Lung microvascular endothelial cell (primary cell): ENCODE measurements at places on chromosomes 12 and 14. TPM values are rescaled to one million over a fixed set of nuclear protein-coding genes. Genes with fewer than 3 reads are reported as not detected.

DNA sequence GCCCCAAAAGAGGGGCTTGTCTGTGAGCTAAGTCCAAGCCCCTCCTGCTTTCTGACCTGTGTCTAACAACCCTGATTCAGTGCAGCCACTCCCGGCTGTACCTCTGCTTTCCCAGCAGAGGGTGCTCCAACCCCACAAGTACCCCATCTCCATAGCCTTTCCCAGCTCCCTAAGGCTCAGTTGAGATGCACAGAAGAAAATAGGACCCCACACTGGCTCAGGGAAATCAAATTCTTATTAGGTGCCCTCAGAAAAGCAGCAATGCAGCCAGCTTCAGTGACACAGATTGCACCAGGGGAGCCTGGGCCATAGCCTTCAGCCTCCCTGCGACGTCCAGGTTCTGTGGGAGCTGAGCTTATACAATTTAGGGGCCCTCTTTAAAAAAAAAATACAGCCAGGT lies 49.9 kb downstream of the LRRC74A start:
- DNase-seq: peak; percentile 79

The CLEC4D gene
- not detected in 2 replicates for total RNA-seq

The PAX9 gene
- total RNA-seq: not detected in 2 replicates

The RBMS2 gene
- 26.2 and 33.1 TPM in 2 replicates for total RNA-seq

- no peak for DNase-seq
Measured at GRCh38 chr12:93225094-93225493, 152.6 kb upstream of the NUDT4 start.

GRCh38 chr12:102816816-102817434 lies 100.1 kb downstream of the PAH start:
- DNase-seq: peak; percentile 51

DNA sequence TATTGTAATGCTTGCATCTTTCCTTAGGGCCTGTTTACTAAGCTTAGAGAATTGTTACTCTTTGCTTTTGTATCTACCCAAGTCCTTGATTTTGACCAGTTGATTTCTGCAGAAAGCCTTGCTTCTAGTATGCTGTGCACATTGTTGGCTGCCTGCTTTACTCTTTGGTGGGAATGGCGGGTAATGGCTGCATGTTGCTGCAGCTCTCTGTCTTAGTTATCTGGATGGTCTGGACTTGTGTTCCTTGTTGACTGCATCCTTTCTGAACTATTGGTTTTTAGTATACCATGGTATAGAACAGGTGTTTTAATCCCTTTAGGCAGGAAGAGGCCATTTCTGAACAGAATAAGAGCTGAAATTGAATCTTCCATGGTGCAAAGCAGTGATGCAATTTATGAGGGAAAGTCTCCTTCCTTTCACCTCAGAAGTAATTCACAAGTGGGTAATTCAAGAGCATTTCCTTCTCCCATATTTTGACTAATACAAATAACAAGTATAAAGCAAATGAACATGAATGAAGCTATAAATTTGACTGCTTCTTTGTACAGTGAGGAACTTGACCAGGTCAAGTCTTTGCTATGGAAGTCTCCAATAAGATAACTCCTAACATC lies 466.4 kb downstream of the NPAS3 start:
- DNase-seq: no peak

DNA sequence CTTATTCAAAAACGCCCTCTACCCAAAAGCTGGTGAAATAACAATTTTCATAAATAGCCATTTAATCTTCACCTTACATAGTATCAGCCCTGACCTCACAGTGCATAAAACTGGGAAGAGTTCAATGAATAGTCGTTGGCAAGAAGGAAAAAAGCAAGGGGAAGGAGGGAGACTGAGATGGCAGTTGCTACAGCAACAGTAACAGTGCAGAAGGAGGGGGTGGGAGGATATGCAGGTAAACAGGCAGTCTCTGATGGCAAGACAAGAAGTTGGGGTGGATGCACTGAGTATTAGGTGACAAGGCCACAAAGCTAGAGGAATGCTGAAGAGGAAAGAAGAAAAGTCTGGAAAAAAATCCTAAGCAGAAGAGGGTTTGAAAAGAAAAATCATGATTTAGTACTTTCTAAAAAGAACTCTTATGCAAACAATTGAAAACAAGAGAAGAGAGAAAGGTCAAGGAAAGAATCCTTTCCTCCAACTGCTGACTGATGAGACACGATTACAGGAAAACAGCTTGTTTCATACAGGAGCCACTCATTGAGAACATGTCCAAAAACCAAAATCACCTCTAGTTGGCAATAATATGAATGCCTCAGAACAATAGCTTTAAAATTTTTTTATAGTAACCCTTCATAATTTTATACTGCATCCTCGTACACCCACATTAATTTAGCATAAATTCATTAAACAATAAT lies 56.0 kb downstream of the DCAF5 start:
- DNase-seq: peak; percentile 15

The PMCH gene
- not detected in 2 replicates for total RNA-seq

DNA sequence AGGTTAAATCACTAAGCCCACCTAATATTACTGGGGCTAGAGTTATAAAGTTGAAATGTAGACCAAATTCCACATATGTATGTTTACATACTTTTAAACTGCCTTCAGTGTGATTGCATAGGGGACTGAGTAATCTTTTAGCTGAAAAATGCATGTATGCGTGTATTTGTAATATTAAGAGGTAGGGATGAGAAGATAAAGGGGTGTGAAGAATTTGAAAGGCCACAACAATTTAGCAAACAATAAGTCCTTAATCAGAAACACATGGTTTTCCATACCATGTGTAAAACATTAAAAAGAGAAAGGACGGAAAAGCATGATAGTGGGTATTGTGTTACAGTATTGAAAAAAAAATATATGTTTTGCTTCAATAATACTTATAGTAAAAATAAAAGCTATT lies 919.9 kb upstream of the FLRT2 start:
- no peak for DNase-seq

GRCh38 chr14:50578433-50578832 lies 18.5 kb downstream of the ATL1 start:
- no peak for DNase-seq

DNA sequence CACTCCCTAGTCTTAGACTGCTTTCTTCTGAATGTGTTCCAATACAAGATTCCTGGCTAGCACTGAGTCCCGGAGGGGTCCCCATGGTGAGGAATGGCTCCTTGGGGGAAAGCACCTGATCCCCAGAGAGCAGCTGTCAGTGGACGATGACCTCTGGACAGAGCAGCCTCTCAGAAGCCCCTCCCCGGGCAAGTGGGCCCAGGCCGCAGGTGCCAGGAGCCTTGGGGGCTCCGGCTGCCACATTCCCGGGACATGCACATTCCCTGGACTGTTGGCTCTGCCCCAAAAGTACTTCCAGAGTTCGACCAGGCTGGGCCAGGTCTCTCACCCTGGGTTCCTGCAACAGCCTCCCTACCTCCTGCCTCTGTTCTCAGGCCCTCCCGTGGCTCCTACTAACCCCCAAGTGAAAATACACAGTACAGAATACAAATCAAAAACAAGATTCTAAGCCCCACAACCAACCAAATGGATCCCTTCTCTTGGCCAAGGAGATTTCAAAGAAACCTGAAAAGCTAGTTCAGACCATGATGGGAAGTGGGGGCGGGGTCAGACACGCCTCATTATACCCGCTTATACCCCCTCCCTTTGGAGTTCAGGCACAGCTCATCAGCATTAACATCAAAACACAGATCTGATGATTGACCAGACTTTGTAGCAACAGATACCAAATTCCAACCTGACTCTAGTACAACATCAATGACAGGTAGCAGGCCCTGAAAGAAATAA lies 23.3 kb upstream of the BTBD6 start:
- DNase-seq: no peak

GRCh38 chr12:10454531-10454930 lies 1.4 kb upstream of the KLRC1 start:
- DNase-seq: peak; percentile 28

DNA sequence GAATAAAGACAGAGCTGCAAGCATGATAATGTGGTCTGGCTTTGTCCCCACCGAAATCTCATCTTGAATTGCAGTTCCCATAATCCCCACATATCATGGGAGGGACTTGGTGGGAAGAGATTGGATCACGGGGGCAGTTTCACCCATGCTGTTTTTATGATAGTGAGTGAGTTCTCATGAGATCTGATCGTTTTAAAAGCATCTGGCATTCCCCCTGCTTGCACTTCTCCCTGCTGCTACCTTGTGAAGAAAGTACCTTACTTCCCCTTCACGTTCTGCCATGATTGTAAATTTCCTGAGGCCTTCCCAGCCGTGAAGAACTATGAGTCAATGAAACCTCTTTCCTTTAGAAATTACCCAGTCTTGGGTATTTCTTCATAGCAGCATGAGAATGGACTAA lies 158.7 kb downstream of the SLC35F4 start:
- no peak for DNase-seq

The PIANP gene
- not detected in 2 replicates for total RNA-seq

- DNase-seq: no peak
Measured at GRCh38 chr14:57479197-57479596, 14.5 kb downstream of the CCDC198 start.

- no peak for DNase-seq
Measured at GRCh38 chr14:60655119-60655897, 6.0 kb upstream of the SIX1 start.

GRCh38 chr12:67306712-67307111 lies 37.6 kb downstream of the CAND1 start:
- no peak for DNase-seq

DNA sequence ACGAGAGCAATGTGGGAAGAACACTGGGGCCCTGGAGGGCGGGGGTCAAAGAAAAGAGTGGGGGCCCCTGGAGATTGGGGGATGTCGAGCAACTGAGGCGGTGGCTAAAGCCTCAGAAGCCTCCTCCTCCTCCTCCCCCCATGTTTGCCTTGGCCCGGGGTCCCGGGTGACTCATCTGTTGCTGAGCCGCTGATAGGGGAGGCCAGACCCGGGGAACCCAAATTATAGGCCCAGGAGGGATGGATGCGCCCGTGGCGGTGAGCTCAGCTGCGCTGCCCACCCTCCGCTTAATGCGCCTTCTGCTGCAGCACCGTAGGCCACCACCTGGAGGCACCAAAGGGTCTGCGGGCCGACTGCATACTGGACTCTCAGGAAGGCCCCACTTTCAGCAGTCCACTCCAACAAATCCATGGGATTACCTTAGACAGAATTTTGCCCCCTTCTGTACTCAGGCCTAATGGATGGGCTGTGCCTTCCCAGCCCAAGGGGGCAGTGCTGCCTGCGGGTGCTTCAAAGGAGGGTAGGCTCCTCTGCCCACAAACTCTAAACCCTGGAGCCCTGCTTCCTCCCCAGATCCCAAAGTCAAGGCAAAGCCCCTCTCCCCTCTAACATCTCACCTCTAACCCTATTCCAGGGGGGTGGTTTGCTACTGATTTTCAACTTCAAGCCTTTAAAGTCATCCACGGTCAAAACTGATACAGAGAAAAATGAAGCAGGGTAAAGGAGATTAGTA lies 2.6 kb upstream of the WNT10B start:
- DNase-seq: peak; percentile 73

- DNase-seq: no peak
Measured at GRCh38 chr12:24615967-24616411, 332.9 kb downstream of the BCAT1 start.

The SENP1 gene
- total RNA-seq: 8.3 and 8.9 TPM in 2 replicates

- peak; percentile 71 for DNase-seq
Measured at GRCh38 chr12:55932551-55932910, 1.6 kb downstream of the DGKA start.

GRCh38 chr12:11307143-11307542 lies 3.1 kb downstream of the PRB4 start:
- DNase-seq: peak; percentile 9

The KITLG gene
- total RNA-seq: 1.8 and 10.7 TPM in 2 replicates

- peak; percentile 90 for DNase-seq
Measured at GRCh38 chr12:38906482-38907200, 1.2 kb upstream of the CPNE8 start.

DNA sequence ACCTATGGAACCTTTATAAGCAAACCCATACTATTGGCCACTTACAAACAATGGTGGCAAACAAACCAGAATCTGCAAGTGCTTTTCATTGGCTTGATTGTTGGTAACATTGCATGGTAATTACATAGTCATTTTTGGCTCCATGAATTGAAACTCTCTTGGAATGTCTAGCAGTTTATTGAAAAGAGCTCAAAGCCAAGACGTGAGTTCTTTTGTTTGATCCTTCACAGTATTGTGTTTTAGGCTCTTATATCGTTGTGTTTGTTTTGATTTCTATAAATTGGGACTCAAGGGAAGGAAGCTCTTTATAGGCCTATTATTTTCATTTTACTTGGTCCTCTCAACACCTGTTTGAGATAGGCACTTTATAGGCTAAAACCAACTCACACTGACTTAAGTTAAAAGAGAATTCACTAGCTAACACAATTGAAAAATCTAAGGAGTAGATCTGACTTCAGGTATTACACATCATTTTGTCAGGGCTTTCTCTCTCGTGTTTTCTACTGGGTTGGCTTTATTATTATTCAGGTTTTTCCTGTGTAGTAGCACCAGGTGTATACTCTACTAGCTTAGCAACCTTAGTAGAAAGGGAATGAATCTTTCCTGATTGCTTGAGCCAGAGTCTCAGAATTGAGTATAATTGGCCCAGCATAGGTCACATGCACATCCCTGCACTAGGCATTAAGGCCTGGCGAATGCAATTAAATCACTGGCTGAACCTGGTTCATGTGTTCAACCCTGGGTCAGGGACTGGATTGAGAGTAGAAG lies 341.4 kb downstream of the RAD51B start:
- no peak for DNase-seq

DNA sequence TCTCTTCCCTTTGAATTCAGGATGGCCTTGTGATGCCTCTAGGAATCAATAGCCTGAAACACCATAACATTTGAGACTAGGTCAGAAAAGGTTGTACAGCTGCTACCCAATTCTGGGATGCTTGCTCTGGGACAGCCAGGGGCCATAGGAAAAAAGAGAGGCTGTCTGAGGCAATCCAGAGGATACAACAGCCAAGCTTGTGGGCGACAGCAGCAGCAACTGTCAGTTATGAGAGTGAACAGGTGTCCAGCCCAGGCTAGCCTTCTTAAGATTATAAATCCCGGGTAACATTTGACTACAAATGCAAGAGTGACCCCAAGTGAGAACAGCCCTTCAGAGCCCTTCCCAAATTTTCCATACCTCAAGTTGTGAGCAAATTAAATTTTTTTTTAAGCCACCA lies 11.1 kb downstream of the DCN start:
- no peak for DNase-seq

- DNase-seq: no peak
Measured at GRCh38 chr14:23439107-23439835, 3.8 kb upstream of the MYH7 start.

The TSPAN19 gene
- under 0.01 and 0.20 TPM in 2 replicates for total RNA-seq

GRCh38 chr12:52798671-52799504 lies 3.0 kb upstream of the KRT3 start:
- no peak for DNase-seq

DNA sequence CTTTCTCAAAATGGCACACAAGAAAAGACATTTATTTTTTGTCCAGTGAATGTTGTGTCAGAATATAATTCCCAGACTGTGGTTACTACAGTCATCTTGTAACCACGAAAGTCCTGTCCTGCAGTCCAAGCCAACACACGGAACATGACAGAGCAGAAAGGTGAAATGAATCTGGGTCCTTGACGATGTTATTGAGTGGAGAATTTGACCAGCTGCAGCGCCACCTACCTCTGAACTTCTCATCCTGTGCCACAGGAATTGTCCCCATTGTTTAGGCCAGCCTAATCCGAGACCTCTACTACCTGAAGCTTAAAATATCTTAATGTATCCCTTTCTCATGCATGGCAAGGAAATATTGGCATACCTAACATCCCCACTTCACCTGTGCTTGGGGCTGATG lies 64.1 kb upstream of the OTX2 start:
- peak; percentile 19 for DNase-seq
